Stimulated activated memory B cell treated with anti-CD40 and anti-IgM and Interleukin-4, amounts not matched to agents 10 μg/mL and 1 μg/mL and 100 μg/mL, for 72 hours (primary cell): ENCODE measurements at places on chromosomes 16 and 17.

DNA sequence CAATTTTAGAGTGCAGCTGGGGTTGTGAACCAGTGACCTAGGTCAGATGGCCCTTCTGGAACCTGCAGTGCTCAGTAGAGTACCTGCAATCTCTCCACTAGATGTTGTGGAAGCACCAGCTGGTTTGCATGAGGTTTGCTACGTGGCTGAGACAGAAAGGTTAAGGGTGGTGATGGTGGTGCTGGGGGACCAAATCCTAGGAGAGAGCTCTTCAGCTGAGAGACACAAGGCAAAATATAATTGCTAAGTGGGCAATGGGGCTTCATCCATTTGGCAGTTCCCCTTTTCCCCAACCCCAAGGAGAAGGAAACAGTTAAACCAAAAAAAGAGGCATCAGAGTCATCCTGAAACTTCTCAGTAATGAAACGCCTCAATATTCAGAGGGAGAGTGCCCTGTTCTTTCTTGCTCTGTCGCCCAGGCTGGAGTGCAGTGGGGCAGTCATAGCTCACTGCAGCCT is 13.9 kb downstream of the ITPRIPL2 start:
- peak; percentile 79 for ATAC-seq

DNA sequence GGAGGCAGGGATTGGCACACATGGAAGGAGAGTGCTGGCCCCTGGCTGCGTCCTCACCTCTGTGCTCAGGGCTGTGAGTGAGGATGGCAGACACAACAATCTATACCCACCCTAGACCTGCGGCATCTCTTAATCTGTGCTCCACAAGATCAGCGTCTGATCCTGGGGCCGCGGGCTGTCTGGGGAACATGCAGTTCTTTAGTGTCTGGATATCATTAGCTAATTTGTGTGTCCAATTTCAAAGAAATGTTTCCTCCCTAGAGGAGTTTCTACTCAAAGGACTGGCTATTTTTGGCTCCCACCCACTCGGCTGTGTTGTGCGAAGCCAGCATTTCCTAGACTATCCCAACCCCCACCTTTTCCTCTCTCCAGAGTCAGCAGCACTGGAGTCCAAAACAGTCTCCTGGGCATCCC is 93.8 kb downstream of the GRIN2A start:
- no peak for ATAC-seq

DNA sequence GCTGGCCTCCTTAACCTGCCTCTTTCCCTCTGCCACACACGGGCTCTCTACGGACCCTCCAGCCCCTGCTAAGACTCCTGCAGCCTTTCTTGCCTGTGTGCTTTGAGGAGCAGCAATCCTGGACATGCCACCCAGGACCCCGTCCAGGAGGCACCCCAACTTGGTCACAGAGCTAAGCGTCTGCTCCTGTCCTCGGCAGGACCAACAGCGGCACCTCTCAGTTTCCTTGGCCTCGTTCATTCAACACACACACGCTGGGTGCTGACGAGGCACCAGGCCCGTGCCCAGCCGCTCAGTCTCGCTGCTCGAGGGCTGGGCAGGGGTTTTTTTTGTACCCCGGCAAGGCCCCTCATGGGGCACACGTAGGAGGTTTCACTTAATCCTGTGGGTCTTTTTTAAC is 15.2 kb downstream of the RPH3AL start:
- ATAC-seq, result no peak

DNA sequence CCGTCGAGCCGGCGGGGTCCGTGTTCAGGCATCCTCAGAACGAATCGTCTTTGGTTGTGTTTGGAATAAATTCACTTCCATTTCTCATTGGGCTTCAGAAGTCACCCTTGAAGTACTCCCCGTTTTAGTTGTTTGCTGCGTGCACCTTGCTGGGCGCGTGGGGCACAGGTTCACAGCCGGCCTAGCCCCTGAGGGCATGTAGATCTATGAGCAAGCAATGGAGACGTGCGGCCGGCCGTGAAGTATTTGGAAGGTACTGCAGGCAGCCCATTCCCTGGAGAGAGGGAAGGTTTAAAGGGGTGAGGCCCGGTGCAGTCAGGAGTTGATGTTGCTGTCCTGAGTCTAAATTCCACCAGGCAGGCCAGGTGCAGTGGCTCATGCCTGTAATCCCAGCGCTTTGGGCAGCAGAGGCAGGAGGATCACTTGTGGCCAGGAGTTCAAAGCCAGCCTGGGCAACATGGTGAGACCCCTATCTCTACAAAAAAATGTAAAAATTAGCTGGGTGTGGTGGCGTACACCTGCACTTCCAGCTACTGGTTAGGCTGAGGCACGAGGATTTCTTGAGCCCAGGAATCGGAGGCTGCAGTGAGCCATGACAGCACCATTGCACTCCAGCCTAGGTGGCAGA is 714 bp downstream of the ACSF3 start:
- no peak for ATAC-seq

DNA sequence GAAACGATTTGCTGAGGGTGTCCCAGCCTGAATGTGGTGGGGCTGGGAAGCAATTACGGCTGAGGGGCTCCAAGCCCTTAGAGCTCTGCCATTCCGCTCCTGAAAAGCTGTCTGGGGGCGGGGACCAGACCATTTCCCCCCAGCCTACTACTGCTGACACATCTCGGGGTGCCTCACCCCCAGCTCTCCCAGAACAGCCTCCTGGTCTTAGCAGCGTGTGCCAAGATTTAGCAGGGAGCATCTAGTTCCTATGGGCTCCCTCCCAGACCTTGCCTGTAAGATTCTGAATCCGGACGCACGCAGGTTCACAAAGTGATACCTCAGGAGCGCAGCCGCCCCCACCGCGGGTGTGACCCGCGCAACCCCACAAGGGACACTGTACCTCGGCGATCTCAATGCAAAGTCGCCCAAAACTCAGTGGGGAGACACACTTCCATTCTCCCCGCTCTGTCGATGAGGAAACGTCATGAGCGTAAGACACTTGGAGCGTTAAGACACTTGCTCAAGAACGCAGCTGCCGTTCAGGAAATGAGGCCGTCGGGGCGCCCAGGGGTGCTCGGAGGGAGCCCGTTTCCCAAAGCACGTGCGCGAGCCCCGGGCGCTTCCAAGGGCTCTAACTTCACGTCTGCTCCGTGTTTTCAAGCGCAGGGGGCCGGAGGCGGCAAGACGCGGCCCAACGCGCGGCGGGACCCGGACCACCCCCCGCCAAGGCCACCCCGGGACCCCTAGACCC is 629 bp downstream of the GEMIN4 start:
- ATAC-seq, result peak; percentile 67

- ATAC-seq, result no peak
Measured at GRCh38 chr17:41618341-41619035, 5.9 kb downstream of the KRT17 start.

- ATAC-seq, result peak; percentile 62
Measured at GRCh38 chr16:17939122-17939536, 397.4 kb downstream of the NPIPA8 start.

- peak; percentile 7 for ATAC-seq
Measured at GRCh38 chr17:61412860-61413660, 13.4 kb downstream of the TBX2 start.
